ENCODE measurements at places on chromosomes 3 and 15.

- no peak for DNase-seq
Observed at GRCh38 chr15:66484539-66485112, 12.9 kb downstream of the SNAPC5 start.

DNA sequence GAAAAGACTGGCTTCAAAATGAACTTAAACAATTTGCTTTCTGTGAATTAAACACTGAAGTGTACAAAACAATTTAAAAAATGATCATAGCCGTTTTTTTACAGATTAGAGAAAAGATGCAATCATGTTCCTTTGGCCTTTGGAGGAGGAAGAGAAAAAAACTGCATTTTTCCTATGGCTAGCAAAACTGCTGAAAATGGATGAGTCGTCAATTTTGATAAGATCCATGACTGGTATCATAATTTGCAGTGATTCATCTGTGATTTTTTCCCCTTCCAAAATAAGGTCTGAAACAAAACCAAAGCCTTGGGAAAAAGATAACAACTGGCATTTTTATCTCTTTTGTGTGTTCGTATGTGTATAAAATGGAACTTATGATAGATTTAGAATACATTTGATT is 255.6 kb upstream of the SATB1 start:
- DNase-seq = no peak

DNA sequence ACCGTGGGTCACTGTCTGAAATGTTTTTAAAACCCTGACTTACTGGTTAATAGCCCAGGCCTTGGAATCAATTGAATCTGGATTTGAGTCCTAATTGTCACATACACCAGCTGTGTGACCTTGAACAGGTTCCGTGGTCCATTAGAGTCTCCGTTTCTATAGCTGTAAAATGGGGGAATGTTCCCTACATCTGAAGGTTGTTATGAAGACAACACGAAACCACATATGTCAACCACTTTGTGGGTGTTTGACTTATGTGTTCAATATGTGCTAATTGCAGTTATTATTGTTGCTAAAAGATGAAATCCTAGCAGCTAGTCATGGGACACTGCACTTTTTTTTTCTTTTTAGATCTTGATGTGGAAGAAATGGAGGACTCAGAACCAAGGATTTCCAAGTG is 35.3 kb downstream of the ZBTB38 start:
- DNase-seq = no peak

- no peak for DNase-seq
Observed at GRCh38 chr3:43786526-43787305, 96.0 kb downstream of the ABHD5 start.

GRCh38 chr3:99579246-99579645 is 59.1 kb upstream of the COL8A1 start:
- DNase-seq = peak; percentile 31
